ENCODE measurements at places on chromosomes 3 and 15. TPM values are rescaled to one million over a fixed set of nuclear protein-coding genes. Genes with fewer than 3 reads are reported as not detected.

The CHRD gene
- 5.1 TPM for total RNA-seq

The RTP3 gene
- not detected for total RNA-seq

GRCh38 chr3:22474706-22475445 lies 723.9 kb upstream of the ZNF385D start:
- H3K4me1 ChIP-seq: no peaks in the 10 kb centered on the region
- H3K36me3 ChIP-seq: no peaks in the 10 kb centered on the region
- no peaks in the 10 kb centered on the region for H3K27me3 ChIP-seq

DNA sequence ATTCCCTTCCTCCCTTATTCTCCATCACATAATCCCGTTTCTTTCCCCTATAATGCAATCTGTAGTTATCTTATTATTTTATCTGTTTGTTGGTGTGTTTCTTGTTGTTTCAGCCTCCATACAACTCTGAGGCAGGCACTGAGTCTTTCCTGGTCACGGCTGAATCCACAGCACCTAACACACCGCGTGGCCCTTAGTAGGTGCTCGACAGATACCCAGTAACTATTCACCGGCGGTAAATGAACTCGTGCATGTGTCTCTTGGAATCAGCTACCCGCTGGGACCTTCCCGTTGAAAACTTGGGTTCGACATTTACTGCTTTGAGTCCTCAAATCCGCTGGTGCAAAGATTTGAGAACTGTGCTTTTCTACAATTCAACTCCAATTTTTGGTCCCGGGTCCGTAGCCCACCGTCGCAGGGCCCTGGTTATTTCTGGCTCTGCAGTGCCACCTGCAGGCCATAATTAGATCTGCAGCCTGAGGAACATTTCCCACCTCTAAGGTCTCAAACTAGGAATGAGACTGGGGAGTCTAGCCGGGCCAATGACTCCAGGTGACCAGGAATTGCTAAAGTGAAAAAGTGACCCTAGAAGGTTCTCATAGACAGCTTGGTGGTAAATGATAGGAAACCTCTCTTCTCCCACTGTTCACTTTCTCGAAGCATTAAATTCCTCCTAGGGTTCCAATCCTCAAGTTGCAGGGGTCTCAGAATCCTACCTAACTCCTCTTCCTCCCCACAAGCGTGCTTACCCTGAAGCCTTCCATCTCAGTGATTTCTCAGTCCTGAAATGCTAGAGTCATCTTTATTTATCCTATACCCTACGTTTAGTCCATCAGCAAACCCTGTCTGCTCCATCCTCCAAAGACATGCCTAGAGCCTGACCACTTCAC lies 40.0 kb upstream of the TRH start:
- no peaks in the 10 kb centered on the region for H3K36me3 ChIP-seq
- H3K4me3 ChIP-seq: no peak overlapping the region
- no peak overlapping the region for H3K27ac ChIP-seq
- H3K4me1 ChIP-seq: peaks cover 5% of the 10 kb centered on the region
- no peak for DNase-seq

DNA sequence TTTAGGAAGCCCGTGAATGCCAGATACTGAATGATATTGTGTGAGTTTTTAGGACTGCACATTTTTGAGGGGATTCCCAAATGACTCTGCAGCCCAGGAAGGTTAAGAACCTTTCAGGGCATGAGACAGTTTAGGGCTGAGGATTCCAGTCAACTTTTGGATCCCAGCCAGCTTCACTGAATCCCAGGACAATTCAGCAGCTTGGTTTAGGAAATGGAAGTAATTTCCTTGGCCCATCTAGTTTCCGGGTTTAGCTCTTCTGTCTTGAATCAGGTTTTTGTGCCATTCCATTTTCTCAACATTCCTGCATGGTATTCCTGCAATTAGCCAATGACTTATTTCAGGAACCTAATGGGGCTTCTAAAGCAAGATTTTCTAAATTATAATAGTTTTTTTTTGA lies 253.9 kb downstream of the LSAMP start:
- DNase-seq: no peak
- H3K4me1 ChIP-seq: no peaks in the 10 kb centered on the region
- no peak overlapping the region for H3K27ac ChIP-seq

- no peak overlapping the region for H3K27ac ChIP-seq
- no peaks in the 10 kb centered on the region for H3K36me3 ChIP-seq
- no peaks in the 10 kb centered on the region for H3K27me3 ChIP-seq
Measured at GRCh38 chr3:176906046-176906905, 291.0 kb downstream of the TBL1XR1 start.

GRCh38 chr15:78978601-78979179 lies 33.8 kb upstream of the CTSH start:
- no peaks in the 10 kb centered on the region for H3K36me3 ChIP-seq
- peaks cover 3% of the 10 kb centered on the region for H3K4me1 ChIP-seq
- H3K27me3 ChIP-seq: no peaks in the 10 kb centered on the region
- DNase-seq: no peak
- H3K27ac ChIP-seq: no peak overlapping the region
- no peak overlapping the region for H3K4me3 ChIP-seq

- no peak for DNase-seq
- no peaks in the 10 kb centered on the region for H3K4me1 ChIP-seq
- no peak overlapping the region for H3K4me3 ChIP-seq
- H3K36me3 ChIP-seq: no peaks in the 10 kb centered on the region
Measured at GRCh38 chr3:104832530-104832929, 534.2 kb upstream of the ALCAM start.
